ENCODE measurements at places on chromosomes 3 and 15. TPM values are rescaled to one million over a fixed set of nuclear protein-coding genes. Genes with fewer than 3 reads are reported as not detected.

GRCh38 chr3:117586161-117586560 lies 876.6 kb downstream of the TUSC7 start:
- no peak for ATAC-seq

DNA sequence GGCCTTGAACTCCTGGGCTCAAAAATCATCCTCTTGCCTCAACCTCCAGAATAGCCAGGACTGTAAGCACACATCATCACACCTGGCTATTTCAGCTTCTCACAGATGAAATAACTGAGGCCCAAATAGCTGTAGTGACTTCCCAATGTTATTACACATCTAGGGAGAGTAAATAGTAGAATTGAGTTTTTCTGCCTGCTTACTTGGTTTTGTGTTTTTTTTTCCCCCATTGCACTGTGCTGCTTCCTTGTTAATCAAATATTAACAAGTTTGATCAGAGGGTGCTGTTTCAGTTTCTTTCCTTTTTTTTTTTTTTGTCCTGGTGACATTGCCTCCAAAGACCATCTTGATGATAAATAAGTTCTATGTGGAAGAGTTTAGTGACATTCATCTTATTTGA lies 23.4 kb downstream of the ZNF609 start:
- ATAC-seq, result no peak

DNA sequence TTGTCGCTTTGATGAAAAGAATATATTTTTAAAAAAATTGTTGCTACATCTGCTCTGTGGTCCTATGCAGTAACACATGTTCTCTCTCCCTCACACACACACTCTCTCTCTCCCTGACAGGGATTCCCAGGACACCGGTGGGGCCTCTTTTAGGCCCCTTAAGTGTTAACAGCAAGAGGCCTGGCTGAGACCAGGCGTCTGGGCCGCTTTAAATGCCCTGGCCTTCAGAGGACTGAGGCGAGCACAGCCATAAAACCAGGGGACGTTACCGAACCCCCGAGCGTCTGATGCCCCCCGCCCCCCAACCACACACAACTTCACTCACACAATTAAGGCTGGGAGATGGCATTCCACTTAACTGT lies 1.7 kb downstream of the BNC1 start:
- ATAC-seq, result no peak

DNA sequence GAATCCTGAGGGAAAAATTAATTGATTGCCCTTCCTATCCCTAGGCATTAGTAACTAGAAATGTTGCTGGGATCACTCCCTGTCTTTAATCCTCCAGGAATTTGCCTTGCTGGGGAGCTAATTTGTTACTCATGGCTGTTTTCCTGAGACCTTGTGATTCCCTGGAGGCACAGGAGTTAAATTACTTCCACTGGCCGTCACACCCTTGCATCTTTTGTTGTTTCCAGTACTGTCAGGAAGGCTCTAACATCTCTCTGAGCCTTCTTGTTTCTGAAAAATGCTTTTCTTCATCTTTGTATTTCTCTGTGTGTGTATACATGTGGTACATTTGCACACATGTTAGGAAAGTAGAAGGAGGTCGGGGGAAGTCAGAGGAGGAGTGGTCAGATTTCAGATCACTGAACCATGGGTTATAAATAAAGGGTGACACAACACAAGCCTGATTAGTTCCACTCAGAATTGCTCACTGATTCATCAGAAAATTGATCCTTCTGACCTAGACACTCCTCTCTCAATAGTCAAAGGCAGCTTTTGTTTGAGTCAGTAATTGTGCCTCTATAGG lies 23.5 kb upstream of the LRRFIP2 start:
- no peak for ATAC-seq

GRCh38 chr15:90351479-90352106 lies 491 bp upstream of the ZNF774 start:
- ATAC-seq, result peak; percentile 3

- ATAC-seq, result no peak
Measured at GRCh38 chr3:153574445-153574844, 412.4 kb downstream of the RAP2B start.

DNA sequence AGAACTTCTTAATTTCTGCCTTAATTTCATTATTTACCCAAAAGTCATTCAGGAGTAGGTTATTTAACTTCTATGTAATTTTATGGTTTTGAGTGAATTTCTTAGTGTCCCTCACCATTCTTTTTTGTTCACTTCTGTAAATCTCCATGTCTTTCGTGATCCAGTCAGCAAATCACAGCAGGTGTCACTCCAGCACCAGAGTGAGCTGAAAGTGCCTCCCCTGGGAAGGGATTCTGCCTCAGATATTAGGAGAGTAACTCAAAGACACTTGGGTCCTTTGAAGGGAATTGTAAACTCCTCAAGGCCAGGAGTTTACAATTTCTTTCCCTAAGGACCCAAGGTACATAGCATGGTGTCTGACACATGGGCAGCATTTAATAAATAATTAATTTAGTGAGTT lies 207.6 kb upstream of the AZI2 start:
- no peak for ATAC-seq

- no peak for ATAC-seq
Measured at GRCh38 chr3:195556390-195556789, 13.3 kb upstream of the PPP1R2 start.

DNA sequence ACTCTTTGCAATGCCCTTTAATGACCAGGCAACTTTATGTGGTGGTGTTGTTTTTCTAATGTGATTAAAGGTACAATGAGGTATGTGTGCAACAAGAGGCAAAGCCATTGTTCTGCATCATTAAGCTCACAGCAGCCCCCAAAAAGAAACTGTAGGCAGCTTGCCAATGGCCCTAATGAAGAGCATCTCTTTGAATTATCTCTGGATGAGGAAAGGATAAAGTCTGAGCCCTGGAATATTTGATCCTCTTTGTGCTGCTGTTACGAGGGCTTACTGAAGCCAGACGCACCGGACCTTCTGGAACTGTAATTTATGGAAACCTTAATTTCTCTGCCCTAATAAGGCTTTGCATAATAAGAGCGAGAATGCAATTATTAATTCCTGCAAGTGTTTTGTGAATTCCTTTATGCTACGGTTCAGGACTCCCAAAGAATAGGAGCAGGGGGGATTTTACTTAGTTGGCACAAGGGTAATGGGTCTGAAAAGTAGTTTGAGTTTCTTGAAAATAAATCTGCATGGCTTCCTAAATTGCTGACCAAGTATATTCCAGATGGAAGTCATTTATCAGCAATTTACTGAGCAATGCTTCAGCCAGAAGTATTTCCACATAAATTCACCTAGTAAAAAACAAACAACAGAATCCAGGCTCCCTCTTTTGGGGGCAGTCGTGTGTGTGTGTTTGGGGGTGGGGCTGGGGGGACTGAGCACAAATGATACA lies 193.4 kb downstream of the PDZRN3 start:
- no peak for ATAC-seq

DNA sequence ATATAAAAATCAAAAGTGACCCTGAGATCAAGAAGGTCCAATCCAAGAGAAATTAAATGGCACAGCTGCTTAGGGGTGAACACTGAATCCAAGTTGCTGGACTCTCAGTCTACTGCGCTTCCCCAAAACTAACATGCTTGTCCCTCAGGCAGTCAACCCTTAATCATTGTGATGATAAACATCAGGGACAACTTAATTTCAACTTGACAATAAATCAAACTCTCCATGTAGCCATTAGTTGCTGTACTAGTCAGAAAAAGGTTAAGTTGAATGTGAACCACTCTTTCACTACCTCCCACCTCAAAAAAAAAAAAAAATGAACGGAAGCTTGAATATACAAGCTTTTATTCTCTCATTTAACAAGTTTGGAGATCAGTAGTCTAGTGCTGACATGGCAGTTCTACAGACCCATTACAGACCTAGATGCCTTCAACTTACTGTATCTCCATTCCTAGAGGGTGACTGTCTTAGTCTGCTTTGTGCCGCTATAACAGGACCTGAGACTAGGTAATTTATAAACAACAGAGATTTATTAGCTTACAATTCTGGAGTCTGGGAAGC lies 185.7 kb downstream of the FHIT start:
- no peak for ATAC-seq

DNA sequence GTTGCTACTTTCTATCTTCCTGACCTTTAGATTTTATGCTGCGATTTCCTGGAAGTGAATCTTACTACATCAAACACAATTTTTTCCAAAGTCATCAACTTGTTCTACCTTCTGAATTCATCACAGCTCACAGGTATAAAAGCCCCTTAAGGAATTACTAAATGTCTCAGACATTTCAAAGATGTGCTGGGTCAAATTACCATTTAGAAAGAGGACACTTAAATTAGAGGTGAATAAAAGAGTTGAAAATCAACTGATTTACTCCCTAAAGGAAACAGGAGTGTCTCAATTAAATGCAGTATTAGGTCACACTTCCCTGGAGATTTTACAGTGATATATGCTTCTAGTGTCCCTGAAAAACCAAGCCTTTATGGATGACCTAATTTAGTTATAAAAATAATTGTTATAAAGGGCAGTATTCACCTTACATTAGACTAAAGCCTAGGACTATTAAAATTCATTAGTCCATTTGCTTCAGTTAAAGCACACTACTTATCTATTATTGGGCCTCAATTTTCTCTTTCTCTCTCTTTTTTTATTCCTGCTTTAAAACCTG lies 128.8 kb downstream of the GMNC start:
- ATAC-seq, result no peak

DNA sequence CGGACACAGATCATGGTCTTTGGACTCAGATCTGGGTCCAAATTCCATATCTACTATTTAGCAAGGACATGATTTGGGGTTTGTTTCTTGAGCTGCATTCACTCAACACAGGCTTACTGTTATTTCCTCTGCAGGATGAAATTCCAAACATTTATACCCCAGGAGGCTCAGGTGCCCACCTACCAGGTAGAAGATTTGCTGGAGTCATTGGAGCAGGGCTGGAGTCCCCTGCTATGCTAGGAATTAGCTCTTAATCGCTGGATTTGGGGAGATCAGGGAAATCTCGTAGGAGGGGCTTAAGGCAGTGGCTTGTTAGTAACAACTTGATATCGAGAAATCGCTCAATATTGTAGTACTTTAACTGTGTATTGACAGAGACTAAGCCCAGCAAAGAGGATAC lies 193.0 kb downstream of the IL20RB start:
- ATAC-seq, result no peak

GRCh38 chr3:169760479-169760878 lies 4.4 kb downstream of the TERC start:
- no peak for ATAC-seq

GRCh38 chr3:133096900-133097613 lies 58.9 kb downstream of the TMEM108 start:
- no peak for ATAC-seq

- ATAC-seq, result no peak
Measured at GRCh38 chr3:72405943-72406566, 442.2 kb downstream of the SHQ1 start.

DNA sequence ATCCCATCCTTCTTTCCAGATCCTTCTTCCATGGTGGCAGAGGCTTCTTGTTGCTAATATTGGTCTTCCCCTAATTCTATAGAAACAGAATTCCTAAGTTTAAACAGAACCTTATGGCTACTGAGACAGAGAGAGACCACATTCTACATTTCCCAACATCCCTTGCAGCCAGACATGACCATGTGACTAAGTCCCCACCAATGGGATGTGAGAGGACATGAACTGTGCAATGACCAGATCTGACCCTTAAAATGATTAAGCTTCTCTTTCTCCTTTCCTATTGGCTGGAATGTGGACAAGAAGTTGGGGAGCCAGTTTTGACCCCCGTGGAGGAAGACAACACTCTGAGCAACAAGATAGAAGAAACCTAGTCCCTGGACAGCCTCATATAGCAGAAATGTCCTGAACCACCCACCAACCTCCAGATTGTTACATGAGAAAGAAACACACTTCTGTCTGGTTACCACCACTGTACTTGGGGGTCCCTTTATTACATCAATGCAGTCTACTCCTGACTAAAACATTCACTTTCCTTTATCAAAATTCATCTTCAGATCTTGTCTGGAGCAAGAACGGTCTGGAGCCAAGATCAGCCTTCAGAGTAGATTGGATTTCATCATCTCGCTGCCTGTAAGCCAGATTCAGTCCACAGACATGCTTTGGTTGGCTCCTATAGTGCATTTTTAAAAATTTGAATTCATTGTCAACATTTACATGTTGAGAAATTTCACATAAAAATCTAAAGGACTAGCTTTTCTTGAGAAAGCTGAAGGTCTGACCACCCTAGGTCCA lies 183.9 kb downstream of the SHQ1 start:
- ATAC-seq, result no peak

DNA sequence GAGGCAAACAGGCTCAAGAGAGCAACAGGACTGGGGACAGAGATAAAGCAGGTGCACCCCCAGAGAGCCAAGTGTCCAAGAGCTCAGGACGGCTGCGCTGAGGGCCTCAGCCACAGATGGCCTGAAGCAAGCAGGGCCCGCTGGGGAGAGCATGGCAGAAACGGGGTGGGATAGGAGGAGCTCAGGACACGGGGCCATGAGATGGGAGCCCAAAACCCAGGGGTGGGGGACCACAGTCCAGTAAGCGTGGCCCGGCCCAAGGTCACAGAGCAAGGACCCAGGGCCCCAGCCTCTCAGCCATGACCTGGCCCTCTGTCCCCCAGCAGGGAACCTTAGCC lies 9.5 kb downstream of the DUSP7 start:
- ATAC-seq, result no peak

DNA sequence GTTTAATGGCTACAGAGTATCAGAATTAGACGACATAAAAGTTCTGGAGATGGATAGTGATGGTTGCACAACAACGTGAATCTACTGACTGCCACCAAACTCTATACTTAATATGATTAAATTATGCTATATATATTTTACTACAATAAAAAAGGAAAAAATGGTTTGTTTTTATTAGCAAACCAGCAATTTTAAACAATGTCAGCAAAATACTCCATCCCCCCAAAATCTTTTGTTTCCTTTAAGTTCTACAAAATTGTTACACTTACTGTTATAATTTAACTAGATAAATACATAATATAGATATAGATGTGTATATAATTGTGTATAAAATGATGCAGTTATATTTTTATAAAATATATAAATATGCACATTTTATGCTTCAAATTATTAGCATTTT lies 710.8 kb upstream of the UBE2E2 start:
- no peak for ATAC-seq

DNA sequence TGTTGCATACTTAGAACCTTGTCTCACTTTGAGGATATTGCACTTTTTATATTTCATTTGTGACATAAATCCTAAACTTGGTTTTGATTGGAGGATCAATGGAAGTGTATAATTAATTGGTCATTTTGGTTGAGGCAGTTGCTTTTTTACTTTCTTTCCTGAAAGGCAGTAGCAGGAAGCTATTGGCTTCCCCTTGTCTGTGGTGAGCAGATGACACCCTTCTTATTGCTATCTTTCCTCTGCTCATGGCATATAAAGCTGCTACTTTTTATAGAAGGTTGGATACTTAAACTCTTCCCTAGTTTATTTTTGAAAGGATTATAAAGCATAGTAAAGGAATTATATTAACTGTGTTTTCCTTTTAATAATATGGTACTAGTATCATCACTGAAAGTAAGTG lies 28.6 kb downstream of the FAM98B start:
- no peak for ATAC-seq

ABI3BP gene
- 59.6 TPM for total RNA-seq

MED12L gene
- 0.27 TPM for total RNA-seq

SMCO1 gene
- not detected for total RNA-seq

EPHA3 gene
- total RNA-seq, result 13.9 TPM

ASB14 gene
- total RNA-seq, result not detected

CHDH gene
- total RNA-seq, result 5.5 TPM

STARD9 gene
- 15.5 TPM for total RNA-seq

RAB6B gene
- 11.6 TPM for total RNA-seq

KNL1 gene
- 0.89 TPM for total RNA-seq
